ENCODE measurements at places on chromosomes 11 and 22. TPM values are rescaled to one million over a fixed set of nuclear protein-coding genes. Genes with fewer than 3 reads are reported as not detected.

GRCh38 chr22:42644422-42645340 lies 4.3 kb upstream of the ATP5MGL start:
- peak; percentile 63 for DNase-seq

The OR8B3 gene
- total RNA-seq, result not detected

The TMPRSS13 gene
- 0.51 TPM for total RNA-seq

DNA sequence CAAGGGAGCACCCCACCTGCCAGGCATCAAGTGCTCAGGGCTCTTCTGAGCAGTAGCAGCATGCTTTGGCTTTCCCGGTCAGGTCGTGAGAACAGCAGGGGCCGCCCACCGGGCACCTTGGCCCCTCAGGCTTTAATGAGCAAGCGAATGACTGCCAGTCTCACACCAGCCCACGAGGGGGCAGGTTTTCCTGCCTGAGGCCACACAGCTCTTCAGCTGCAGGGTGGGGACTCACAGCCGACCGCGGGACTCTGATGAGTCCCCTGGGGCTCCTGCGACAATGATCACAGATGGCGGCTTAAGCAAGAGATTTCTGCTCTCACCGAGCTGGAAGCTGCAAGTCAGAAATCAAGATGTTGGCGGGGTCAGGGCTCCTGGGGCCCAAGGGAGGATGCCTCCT lies 14.3 kb upstream of the FGF19 start:
- DNase-seq, result no peak

- no peak for DNase-seq
These were observed 3.0 kb upstream of the SEPTIN3 start for GRCh38 chr22:41966225-41966606.

DNA sequence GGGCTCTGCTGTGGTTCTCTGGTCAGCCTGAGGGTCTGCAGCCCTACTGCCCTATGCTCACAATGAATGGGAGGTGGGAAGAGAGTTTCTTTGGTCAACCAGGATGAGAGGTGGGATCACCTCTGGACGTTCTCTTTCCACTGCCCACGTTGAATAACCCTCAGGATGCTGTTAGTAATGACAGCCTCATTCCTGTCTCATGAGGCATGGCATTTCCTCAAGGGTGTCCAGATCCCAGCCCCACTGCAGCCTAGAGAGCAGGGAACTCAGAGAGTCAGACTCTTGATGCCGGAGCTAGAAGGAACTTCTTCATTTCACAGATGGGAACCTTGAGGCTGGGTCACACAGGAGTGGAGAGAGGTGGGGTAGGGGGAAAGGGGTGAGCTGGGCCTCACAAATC lies 196.0 kb downstream of the CEP164 start:
- no peak for DNase-seq

DNA sequence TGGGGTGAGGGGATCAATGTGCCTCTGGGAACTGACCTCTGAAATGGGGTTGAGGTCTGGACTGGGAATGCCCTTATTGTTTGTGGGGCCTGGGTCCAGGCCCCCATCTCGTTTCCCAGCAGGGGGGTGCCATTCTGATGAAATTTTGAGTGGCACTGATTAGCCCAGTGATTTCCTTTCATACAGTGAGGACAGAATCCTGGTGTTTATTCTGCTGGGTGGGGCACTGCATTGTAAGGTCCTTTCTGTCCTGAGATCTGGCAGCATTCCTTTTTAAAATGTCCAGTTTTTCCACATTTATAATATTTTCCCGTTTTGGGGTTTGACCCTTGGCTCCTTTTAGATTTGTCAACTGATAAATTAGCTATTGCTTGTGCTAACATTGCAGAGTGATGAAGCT lies 27.1 kb downstream of the OR10A6 start:
- DNase-seq, result no peak

DNA sequence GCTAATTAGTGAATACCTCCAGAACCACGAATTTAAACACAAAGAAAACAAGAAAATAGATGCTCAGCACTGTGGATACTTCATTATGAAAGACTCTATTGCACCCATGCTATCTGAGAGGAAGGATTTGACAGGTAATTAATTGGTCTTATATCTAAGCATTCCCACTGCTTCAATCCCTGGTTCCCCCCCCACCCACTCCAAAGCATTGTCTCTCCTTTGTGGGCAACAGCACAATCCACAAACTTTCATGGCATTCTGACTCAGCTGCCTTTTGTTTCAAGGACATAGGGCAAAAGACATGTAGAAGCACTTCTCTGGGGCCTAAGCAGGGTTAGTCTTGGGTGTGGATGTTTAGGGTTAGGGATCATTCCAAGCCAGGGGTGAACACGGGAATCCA lies 551.4 kb downstream of the BUD13 start:
- no peak for DNase-seq

DNA sequence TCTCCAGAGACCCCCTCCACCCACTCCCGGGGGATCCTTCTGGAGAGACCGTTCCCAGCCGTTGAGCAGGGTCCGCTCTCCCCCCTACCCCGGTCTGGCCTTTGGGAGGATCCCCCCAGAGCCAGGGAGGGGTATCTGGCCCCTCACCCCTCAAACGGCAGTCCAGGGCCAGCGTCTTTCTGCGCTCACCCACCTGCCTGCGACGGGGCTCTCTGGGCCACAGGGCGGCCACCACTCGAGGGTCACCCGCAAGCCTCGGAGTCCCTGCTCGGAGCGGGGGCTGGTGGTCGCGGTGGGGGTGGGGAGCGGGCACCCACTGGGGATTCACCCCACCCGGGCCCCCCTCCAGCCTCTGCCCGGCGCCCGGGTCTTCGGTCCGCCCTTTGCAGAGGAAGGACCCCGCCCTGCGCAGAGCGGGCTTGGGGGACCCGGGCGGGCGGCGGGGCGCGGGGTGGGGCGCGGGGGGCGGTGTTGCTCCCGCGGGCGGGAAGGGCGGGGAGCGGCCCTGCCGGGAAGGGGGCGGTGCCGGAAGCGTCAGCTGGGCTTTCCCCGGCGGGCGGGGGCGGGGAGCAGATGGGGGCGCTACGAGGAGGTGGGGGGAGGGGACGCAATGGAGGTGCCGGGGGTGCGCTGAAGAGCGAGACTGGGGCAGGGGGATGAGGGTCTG lies 16.6 kb downstream of the CRELD2 start:
- DNase-seq, result peak; percentile 87

DNA sequence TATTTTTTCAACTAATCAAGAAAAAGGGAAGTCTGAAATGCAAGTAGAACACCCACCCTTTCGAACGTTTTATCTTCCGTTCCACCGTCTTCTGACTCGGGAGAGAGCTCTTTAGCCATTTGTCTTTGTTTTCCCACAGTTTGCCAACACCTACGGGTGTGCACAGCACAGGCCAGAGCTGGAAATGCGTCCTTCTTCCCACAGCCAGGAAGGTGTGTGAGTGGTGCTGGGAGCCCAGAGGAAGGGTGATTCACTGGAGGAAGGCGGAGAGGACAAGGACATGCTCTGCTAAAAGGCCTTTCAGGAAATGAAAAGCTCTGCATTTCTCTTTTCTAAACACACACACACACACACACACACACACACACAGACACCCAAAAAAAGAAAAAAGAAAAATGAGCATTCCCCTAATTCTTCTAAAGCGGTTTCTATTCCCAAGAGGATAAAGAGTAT lies 18.5 kb downstream of the ENDOD1 start:
- no peak for DNase-seq

DNA sequence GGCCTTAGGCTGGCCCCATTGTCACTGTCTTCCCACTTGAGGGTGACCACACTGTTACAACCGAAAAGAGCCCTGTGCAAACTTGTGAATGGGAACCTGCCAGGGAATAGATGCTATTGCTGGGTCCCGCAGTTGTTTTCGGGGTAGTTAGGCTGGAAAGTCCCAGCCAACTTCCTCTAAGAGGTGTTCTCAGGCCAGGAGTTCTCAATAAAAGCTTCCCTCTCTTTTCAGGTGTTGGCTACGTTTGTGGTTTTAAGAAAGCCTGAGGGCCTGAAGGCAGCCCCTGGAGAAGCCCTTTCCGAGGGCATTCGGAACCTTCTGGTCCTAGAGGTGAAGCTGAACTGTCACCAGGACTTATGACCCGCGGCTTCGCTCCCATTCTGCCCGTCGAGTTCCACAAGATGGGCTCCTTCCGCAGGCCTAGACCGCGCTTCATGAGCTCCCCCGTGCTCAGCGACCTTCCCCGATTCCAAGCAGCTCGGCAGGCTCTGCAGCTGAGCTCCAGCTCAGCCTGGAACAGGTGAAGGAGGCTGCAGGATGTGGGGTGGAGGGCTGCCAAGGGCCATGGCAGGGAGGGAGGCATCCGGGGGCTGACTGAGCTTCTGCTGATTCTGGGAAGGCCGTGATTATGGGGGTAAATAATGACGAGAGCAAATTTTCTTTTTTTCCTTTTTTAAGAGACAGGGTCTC lies 104.8 kb downstream of the PRR5L start:
- no peak for DNase-seq

DNA sequence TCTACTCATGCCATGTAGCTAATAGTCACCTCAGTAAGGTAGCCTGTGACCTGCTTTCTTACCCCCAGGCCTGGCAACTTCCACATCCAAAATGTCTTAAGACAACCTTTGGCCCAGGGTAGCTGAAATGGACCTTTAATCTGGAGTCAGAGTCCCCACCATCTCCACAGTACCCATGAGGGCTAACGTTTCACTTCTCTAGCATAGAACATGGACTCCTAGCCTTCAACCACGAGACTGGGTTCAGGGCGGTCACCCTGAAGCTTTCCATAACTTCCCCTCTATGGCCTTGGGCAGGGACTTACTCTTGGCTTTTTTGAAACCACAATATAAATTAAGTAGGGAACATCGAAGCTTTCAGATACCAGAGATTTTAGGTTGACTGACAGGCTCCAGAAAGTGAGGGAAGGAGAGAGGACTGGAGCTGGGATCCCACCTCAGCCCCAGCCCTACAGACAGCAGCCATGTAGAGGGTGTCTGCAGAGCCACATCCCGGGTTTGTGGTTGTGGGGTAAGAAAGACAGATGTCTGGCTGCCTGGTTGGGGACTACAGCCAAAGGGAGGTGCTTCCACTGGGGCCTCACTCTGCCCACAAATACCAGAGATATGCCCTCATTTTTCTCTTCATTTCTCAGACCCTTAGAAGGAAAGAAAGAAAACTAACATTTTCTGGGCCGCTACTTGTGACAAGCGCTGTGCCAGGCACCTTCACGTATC lies 2.6 kb downstream of the TBC1D10A start:
- no peak for DNase-seq

GRCh38 chr11:34602245-34602644 lies 18.6 kb upstream of the EHF start:
- no peak for DNase-seq

GRCh38 chr22:24843048-24843447 lies 37.0 kb downstream of the SGSM1 start:
- DNase-seq, result no peak

GRCh38 chr11:35785287-35786167 lies 123.0 kb downstream of the TRIM44 start:
- DNase-seq, result no peak

The KRTAP5-7 gene
- total RNA-seq, result not detected

DNA sequence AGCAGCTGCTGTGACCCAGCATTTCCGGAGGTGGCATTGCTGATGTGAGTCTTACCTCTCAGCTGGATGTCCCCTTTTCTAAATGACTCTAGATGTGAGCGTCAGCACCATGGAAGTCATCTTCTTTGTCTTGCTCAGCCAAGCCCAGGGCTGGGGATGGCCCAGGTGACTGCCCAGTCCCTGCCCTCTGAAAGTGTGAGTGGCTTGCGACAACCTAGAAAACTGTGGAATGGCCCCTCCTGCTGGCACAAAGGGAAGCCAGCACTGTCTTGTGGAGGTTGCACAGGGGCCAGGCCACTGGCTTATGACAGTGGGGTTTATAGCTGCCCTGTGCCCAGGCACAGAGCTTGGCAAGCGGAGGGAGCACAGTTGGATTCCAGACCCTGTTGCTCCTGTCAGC lies 6.2 kb downstream of the TUB start:
- DNase-seq, result peak; percentile 18

- DNase-seq, result no peak
These were observed 101.8 kb upstream of the CADM1 start for GRCh38 chr11:115605871-115606497.

GRCh38 chr11:103910721-103911120 lies 125.7 kb upstream of the DDI1 start:
- DNase-seq, result no peak

GRCh38 chr11:34358728-34359547 lies 1.1 kb upstream of the ABTB2 start:
- DNase-seq, result peak; percentile 80

GRCh38 chr22:24807284-24807950 lies 1.4 kb downstream of the SGSM1 start:
- peak; percentile 22 for DNase-seq

DNA sequence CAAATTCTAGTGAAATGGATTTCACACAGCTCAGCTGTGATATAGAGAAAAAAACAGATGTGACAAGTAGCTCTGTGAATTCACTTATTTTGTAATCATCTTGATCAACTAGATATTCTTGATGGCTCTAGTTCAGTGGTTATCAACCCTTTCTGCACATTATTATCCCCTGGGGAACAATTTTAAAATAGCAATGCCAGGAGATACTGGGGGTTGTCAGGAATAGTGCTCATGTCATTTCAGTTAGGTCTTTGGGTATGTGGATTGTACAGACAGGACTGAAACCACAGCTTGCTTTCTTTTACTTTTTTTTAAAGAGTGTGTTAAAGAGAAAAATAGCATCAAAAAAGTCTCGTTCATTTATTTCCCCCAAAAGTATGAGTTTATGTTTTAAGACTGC lies 269.0 kb upstream of the PDGFD start:
- DNase-seq, result no peak

The CBLIF gene
- total RNA-seq, result not detected

The LRRC55 gene
- 2.1 TPM for total RNA-seq

GRCh38 chr11:34493468-34493867 lies 20.1 kb downstream of the ELF5 start:
- DNase-seq, result no peak

DNA sequence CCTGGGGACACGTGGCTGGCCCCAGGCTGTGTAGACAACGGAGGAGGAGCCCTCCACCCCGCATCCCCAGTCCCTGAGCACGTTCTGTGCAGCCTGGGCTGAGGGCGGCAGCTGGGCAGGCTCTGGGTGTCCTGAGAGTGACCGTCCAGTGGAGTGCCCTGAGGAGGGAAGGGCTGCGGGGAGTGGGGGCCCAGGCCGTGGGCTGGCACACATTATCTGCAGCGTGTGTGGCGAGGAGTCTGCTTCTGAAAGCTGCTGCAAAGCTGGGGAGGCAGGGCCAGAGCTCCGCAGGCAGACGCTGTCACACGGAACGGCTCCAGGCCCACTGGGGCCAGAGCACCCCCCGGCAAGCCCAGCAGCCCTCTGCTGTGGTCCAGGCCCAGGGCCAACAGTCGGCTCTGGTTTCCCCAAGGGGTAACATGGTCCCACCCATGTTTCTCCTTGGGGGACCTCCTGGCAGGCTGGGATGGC lies 835 bp upstream of the ANO9 start:
- DNase-seq, result no peak

The SPATA19 gene
- total RNA-seq, result not detected

DNA sequence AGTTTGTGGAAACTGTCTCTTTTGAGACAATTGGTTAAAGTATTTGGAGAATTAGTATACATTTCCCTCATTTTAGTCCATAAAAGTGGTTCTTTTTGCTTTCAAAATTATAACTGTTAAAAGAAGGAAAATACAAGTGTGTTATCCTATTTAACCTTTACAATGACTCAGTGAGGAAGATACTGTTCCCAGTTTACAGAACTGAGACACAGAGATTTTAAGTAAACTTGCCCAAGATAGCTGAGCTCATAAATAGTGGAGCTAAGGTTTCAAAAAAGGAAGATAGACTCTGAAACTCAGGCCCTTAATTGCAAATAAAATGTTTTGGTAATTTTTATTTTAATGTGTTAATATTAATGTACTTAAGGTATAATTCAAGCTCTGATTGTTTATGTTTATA lies 58.9 kb downstream of the DKK3 start:
- no peak for DNase-seq

GRCh38 chr11:113296447-113297205 lies 17.8 kb upstream of the TTC12 start:
- no peak for DNase-seq

The CDKN1C gene
- 42.0 TPM for total RNA-seq

The POLR2L gene
- total RNA-seq, result 16.9 TPM
